Astrocyte (in vitro differentiated cells and primary cell): ENCODE measurements at places on chromosomes 11 and 22. TPM values are rescaled to one million over a fixed set of nuclear protein-coding genes. Genes with fewer than 3 reads are reported as not detected.

The CHEK1 gene
- total RNA-seq = 23.0 and 30.3 TPM in 2 replicates

The RASD2 gene
- total RNA-seq = 0.16 and 0.17 TPM in 2 replicates

The BIK gene
- 0.31 and 0.32 TPM in 2 replicates for total RNA-seq

The GLYATL2 gene
- not detected in 2 replicates for total RNA-seq

The CYTH4 gene
- not detected in 2 replicates for total RNA-seq

The ISX gene
- not detected in 2 replicates for total RNA-seq

The TTC36 gene
- 0.43 and 0.84 TPM in 2 replicates for total RNA-seq
